ENCODE measurements at places on chromosomes 11 and 22. TPM values are rescaled to one million over a fixed set of nuclear protein-coding genes. Genes with fewer than 3 reads are reported as not detected.

DNA sequence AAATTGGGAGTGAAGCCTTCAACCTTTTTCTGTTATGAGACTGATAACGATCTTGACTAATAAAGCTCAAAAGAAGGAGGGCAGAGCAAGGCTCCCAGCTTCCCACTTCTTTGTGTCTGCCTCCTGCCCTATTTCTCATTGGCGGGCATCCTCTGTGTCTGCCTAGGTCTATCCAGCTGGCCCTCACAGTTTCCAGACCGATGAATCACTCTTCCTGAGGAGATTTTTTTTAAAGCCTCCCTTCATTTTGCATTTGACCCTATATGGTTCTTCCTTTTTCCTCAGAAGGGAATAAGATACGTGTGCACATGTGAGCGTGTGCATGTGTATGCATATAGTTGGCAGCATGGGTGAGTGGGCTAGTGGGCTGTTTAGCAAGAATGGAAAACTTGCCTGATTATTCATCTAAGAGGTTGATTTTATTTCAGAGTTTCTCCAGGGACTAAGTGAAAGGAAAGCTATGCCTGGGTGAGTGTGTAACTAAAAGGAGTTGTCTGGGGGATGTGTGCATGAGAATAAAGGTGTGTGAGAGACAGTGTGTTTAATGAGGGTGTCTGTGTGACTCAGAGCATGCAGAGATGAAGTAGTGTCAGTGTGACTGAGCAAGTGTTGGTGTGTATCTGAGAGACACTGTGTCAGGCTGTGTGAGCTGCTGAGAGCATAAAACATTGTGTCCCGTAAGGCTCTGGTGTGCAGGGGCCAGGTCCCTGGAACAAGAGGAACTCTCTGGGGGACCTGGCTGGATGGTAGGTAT is 12.2 kb downstream of the PHLDB1 start:
- DNase-seq, result no peak

GRCh38 chr22:38950527-38951295 is 6.7 kb upstream of the APOBEC3A start:
- no peak for DNase-seq

PHOX2A gene
- total RNA-seq, result not detected

DNA sequence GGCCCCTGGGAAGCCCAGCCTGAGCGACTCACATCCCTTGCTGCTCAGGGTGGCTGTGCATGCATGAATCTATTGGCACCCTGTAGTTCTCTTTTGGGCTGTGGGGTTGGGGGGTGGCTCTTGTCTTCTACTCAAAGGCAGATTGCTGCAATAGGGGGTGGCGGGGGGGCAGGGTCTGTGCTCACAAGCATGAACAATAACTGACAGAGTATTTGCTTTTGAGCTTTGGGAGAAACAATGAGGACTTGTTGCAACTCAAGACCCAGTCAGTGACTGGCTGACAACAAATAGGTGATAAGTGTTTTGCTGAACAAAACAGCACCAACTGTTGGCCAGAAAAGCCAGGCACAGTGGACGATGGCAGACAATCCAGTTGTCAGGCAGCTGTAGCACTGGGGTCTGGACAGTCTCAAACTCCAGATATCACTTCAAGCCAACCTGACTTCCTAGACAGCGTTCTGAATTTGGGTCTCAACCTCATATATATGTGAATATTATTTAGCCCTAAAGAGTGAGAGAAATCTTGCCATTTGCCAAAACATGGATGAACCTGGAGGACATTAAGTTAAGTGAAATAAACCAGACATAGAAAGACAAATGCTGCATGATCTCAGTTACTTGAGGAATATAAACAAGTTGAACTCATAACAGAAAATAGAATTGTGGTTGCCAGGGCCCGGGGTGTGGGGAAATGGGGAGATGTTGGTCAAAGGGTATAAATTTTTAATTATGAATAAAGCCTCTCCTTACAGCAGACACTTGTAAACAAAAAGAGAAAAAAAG is 61.7 kb downstream of the ME3 start:
- no peak for DNase-seq

DNA sequence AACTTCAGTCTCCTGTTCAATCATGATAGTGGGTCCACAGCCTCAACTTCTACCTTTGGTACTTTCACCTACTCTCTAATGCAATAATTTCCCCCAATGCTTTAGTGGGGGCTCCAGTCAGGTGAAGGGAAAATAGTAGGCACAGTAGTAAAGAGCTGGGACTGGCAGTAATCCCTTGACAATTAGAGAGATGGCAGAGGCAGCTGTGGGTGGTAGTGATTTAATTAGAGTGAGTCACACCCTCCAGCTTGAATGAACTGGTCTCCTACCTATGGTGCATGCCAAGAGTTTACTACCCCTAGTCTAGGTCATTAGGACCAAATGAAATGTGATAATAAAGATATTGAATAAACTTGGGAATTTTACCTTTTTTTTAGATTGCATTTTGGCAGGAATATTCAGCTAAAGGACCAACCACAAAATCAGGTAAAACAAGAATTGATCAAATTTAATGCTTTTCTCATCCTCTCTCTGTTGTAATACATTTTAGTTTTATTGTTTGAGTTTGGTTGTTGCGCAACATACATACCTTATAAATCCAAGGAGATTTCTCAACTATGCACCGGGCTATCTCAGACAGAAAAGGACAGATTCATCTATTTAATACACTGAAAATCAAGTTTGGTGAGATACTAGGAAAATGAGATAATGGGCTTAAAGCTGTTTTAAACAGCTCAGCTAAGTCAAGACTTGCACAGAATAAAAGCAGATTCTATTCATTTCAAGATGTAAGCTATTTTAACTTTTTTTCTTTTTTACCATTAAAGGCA is 9.0 kb downstream of the PRRG4 start:
- no peak for DNase-seq

- no peak for DNase-seq
Measured at GRCh38 chr11:130911306-130911705, 5.0 kb downstream of the SNX19 start.

ABCG4 gene
- not detected for total RNA-seq

GRCh38 chr11:115503083-115503885 is 931 bp downstream of the CADM1 start:
- peak; percentile 8 for DNase-seq

SPECC1L gene
- 38.9 TPM for total RNA-seq

GRCh38 chr22:28444659-28445058 is 235.0 kb downstream of the TTC28 start:
- DNase-seq, result no peak
